Adrenal gland (tissue), 19 donors: ENCODE measurements at places on chromosomes 4 and X.

- DNase-seq = no peak
Measured at GRCh38 chr4:144291164-144291563, 150.6 kb upstream of the GYPA start.

GRCh38 chr4:102580463-102580842, 79.3 kb downstream of the NFKB1 start:
- no peak for DNase-seq

- no peak for DNase-seq
Measured at GRCh38 chr4:144658015-144658567, 12.1 kb downstream of the HHIP start.

DNA sequence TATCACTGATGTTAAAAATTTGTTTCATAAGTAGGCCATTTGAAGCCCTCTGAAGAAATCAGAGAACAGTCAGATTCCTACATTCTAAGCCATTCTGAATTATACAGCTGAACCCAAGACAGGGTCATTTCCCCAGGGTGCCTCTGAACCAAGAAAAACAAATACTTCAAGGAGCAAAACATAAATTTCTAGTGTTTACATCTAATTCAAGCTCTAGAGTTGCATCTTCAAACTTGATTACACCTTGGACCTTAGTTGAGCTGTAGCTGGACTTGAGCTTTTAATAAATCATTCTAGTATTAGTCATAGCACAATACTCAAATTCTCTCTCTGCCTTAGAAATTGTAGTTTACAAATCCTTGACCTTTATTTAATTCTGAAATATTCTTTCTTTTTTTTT, 87.6 kb upstream of the IL15 start:
- DNase-seq = no peak

- DNase-seq = no peak
Measured at GRCh38 chrX:115525486-115525885, 35.5 kb upstream of the PLS3 start.

DNA sequence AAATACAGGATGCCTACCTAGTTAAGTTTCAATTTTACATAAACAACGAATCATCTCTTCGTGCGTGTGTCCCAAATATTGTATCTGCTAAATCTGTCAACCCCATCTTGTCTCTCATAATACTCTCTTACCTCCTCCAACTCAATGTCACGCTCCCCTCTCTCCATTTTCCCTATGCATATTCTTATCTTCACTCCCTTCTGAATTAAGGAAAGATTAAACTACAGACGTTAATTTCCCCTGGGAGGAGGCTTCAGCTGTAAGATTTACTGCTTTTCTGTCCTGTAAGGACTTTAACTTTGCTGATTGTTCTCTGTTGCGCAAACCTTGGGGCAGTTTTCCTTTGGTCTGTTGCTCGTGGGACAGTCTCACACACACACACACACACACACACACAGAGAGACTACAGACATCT, 455 bp upstream of the ABCB7 start:
- DNase-seq = peak; percentile 27

GRCh38 chr4:123624959-123625358, 228.4 kb downstream of the SPRY1 start:
- no peak for DNase-seq

DNA sequence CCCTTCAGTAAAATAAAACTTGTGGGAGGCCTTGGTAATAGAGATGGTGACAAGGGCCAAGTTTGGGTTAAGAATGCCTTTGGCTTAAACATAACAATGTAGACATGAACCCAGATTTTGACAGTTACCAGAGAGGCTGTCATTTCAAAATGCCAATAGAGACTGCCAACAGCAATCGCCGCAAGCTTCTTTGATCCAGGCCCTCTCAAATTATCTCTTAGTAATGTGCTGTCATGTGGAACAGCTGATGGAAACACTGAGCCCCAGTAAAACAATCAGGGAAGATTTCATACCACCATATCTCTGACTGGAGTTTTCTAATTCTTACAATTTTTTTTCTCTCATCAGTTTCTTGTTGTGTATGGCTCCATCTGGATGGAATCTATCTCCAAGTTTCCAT, 80.5 kb downstream of the ZNF330 start:
- DNase-seq = no peak

DNA sequence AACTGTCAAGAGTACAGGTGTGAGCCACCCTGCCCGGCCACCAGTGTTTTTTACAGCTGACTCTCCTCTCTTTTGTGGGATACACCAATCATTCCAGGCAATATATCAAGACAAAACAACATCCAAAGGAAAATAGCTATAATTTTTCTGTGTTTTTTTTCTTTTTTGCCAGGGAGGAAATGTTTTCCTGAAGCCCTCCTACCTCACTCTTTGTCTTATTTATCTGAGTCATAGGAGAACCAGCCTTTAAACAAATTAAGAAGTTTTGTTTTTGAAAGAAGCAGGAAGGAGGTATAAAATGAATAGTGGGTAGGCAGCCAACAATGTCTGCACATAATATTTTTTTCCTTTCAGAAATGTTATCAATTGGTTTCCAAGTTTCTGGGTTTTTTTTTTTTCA, 493.9 kb downstream of the CCSER1 start:
- DNase-seq = no peak

DNA sequence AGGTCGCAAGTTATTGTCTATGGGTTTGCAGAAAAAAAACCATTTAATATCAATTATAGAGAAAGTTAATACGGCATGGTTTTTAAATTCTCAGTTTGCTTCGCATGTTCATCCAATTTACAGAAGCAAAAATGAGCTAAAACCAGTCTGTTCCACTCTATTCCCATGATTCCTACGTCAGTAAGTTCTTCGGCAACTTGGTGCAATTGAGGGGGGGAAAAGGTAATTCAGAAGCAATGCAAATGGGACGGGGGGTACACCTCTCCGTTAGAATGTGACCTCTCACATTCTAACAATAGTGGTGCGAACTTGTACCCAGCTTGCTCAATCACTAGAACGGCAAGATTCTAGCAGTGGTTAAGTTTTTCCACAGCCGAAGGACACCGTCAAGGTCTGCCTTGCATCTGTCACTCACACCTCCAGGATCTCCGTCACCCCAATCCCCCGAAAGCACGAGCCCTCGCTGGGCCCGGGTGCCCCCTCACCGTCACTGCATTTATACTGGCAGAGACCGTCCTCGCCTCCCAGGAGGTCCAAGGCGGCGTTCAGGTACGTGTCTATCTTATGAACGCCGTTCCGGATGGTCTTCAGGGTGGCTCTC, 653 bp downstream of the PLA2G12A start:
- DNase-seq = no peak

GRCh38 chr4:78517050-78517652, 34.4 kb upstream of the ANXA3 start:
- DNase-seq = no peak

DNA sequence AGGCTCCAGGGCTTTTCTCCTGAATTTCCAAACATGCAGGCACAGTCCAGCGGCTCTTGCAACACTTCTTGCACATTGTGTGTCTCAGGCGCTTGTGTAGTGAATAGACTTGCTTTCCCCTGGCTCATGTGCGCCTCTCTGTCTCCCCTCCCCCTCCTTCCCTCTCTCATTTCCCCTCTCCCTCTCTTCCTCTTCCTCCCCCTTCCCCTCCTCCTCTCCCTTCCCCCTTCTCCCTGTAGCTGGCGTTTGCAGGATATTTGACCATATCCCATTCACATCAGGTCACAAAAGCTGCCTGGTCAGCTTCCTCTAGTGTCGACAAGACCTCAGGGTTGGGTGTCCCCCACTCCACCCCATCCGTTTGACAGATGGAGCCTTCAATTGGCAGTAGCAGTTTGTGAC, 2.4 kb downstream of the CHST7 start:
- DNase-seq = peak; percentile 25

DNA sequence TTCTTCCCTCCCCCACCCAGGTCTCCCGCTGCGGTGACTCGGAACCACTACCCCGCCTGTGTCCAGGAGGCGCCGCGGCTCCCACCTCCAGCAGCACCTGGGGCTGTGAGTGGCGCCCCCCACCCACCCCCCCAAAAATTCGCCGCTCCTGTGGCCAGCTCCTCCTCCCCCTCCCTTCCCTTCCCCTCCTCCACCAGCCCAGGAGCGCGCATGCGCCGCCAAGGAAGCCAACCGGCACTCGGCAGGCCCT, 278 bp downstream of the CLOCK start:
- DNase-seq = no peak

GRCh38 chrX:114635986-114636385, 52.1 kb downstream of the HTR2C start:
- no peak for DNase-seq
